Activated T-helper 1 cell treated with Interleukin-2 at 50 U/mL for 16 hours (primary cell): ENCODE measurements at places on chromosomes 13 and 19.

- DNase-seq, result no peak
Measured at GRCh38 chr13:98328511-98328910, 151.4 kb upstream of the RNF113B start.

DNA sequence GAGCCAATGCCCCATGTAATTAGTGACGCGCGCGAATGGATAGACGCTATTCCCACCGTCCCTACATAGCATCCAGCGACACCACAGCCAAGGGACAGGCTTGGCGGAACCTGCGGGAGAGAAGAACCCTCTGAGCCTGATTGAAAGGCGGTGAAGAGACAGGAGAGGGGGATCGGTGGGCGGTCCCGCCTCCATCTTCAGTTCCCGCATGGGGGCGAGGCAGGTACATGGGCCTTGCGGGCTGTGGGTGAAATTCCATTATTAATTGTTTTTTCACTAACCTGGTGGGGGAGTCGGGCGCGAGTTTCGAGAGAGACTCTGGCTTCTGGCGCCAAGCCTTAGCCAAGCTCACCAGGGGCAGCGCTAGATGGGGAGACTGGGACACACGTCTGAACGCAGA lies 8.4 kb upstream of the TEX101 start:
- no peak for DNase-seq

GRCh38 chr13:40433577-40433976 lies 232.9 kb downstream of the FOXO1 start:
- peak; percentile 20 for DNase-seq

- no peak for DNase-seq
Measured at GRCh38 chr13:79056706-79057105, 349.3 kb downstream of the RBM26 start.

- DNase-seq, result peak; percentile 15
Measured at GRCh38 chr13:49220036-49220855, at the start of gene MLNR. Gene MLNR, plus strand, starts transcription at chr13:49220338. Its CDS starts 0 bp downstream, at chr13:49220338.

DNA sequence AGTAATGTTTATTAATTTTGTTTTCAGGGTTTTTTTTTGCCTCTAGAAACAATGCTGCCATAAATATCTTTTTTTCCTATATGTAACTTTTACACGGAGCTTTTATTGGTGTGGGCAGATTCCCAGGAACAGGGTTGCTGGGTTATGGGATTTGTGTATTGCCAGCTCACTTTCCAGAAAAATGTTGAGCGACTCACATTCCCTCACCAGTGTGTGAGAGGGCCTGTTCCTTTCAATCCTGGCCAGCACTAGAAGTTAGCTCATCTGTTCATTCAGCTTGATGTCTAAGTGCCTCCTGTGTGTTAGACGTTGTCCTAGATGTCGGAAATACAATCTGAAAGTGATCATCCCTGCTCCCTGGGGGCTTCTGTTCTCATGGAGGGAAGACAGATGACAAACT lies 2.6 kb downstream of the ZNF71 start:
- no peak for DNase-seq

DNA sequence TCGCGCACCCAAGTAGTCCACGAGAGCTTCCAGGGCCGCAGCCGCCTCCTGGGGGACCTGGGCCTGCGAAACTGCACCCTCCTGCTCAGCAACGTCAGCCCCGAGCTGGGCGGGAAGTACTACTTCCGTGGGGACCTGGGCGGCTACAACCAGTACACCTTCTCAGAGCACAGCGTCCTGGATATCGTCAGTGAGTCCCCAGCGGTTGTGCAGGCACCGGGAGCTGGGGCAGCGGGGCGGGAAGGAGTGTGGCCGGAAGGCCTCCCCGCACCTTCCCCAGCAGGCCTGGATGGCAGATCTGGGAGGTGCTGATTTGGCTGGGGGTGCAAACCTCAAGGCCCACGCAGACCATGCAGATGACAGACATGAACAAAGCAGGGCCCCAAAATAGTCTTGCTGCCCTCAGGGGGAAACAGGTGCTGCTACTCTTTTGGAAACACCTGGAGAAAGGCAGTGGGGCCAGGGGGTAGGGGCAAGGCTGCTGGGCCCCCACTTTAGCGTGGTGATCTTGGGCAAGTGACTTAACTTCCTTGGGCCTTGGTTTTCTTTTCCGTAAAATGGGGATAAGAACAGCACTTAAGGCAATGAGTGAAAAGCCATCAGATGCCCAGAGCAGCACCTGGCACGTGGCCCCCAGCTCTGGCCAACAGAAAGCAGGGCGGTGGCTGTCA lies 4.0 kb downstream of the MAG start:
- DNase-seq, result peak; percentile 17

GRCh38 chr13:44498969-44499368 lies 77.2 kb downstream of the TSC22D1 start:
- no peak for DNase-seq

GRCh38 chr13:39656325-39656677 lies 839 bp downstream of the COG6 start:
- DNase-seq, result no peak

DNA sequence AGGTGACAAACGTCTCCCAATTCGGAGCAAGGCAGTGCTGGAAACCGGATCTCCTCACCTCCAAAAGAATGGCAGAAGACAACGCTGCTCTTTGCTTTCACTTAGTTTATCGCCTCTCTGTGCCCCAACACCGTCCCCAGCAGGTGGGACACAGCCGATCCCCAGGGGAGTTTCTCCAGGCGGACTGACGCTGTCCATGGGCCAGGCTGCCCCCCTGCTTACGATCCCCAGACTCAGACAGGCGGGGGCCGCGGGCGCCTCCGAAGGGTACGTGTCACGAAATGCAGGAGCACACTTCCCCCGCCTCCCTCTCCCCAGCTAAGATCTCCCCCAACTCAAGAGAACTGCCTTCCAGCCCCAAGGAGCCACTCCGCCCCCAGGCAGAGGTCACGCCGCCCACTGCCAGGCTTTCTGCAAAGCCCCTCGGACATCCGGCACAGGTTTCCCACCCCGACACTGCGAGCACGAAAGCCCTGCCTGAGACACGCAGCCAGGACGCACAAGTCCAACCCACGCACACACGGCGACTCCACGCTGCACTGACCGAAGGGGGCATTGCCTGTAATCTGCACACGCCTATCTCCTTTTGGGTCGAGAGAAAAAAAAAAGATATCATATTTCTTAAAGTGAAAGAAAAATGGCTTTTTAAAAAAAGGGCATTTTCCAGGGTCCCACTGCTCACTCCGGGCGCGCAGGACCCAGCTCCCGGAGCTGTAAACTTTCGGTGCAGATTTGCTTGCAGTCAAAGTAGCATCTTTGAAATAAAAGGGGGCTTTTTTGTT lies 2.0 kb downstream of the SPRY2 start:
- DNase-seq, result no peak

- no peak for DNase-seq
Measured at GRCh38 chr13:75258159-75258782, 223.7 kb downstream of the TBC1D4 start.

DNA sequence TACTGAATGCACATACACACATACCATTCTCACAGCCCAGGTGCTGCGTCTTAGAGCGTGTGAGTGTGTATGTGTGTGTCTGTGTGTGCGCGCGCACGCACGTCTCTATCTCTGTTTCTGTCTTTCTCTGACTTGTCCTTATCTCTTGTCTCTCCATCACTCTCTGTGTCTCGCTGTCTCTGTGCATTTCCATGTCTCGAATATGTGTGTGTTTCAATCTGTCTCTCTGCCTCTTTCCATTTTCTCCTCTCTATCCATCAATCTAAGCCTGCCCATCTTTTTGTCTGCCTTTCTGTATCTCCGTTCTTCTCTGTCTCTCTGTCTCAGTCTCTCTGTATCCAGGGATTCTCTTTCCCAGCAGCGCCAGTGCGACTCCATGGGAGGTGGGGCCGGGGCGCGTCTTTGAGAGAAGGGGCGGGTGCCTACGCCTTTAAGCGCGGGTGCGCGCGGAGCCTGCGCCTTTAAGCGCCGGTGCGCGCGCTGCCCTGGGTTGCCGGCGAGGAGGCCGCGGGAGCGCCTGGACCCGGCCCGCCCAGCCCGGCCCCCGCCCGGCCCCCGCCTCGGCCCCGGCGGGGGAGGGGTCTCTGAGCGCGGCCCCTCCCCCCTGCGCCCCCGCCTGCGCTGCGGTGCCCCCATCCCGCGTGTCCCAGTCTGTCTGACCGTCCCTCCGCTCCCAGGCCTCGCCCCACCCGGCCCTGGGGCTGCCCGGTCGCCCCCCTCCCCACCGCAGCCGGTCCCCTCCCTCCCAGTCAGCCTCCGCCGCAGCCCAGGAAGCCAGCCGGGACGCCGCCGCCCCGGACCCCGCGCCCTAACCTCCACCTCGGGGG lies at the start of gene LRFN3:
TSS of gene LRFN3 (plus strand) at position 464 of the 827 bp plus-strand sequence. CDS start 3,052 bp downstream, outside the sequence.
- peak; percentile 35 for DNase-seq

- DNase-seq, result no peak
Measured at GRCh38 chr13:101090287-101090686, 326.0 kb downstream of the NALCN start.

- no peak for DNase-seq
Measured at GRCh38 chr13:41681587-41681986, 224.2 kb downstream of the RGCC start.

DNA sequence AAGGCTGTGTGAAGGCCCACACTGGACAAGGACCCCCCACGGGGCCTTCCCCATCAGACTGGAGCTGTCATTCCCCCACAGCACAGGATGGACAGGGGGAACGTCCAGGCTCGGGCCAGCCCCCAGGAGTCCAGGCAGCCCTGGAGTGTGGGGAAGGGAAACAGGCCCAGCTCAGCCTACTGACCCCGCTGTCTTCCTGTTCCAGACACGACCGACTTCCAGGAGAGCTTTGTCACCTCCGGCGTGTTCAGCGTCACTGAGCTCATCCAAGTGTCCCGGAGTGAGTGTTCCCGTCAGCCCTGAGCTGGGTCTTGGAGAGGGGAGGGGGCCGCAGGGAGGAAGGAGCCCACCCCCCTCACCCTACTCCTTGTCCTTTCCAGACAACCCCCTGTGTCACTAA lies 47.0 kb downstream of the SMIM24 start:
- no peak for DNase-seq

GRCh38 chr13:22915442-22916082 lies 265.2 kb upstream of the SGCG start:
- DNase-seq, result no peak

DNA sequence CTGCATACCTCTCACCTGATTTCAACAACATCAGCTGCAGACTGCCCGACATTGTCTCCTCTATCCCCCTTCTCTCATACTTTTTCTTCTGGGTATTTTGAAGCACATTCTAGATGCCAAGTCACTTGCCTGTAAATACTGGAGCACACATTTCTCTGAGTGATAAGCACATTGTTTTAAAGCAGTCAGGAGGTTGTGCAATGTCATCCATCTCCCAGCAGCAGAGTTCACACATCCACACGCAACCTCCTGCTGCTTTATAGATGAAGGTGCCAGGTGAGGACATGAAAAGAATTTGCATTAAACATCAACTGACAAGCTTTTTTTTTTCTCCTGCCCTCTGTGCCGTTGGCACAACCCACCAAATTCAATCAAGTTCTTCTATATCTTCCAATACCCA lies 5.5 kb downstream of the UPK1A start:
- no peak for DNase-seq

DNA sequence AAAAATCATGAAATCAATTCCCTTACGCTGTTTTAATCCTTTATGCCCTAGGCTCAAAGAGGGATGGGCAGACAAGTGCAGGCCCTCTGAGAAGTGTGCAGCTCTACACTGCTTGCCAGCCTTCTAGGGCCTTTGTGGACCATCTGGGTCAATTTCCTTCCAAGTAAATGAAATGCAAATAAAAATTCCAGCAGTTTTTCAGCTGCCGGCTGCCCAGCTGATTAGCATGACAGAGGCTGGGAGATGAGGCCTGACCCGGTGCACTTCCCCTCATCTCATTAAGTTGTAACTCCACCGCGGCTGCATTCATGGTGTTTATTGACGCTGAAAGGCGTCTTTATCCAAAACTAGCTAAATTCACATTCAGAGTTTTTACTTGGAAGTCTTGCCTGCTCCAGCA lies 47.5 kb upstream of the GSX1 start:
- no peak for DNase-seq
